Small intestine (tissue), 16 donors: ENCODE measurements at places on chromosomes 2 and 18.

DNA sequence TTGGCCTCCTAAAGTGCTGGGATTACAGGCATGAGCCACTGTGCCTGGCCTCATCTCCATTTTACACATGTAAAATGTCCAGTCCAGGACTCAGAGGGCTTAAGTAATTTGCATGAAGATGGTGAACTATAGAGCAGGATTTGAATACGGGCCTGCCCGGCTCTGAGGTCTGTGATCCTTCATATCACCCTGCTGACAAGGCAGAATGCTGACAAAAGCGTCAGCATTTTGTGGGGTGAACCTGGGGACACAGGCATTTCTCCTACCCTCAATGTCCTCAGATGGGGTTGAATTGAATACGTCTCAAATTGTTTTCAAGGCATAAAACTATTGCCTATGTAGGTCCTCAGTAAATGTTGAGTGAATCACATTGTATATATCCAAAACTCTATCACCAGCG is 57.2 kb upstream of the GATA6 start:
- H3K27me3 ChIP-seq: no peaks in the 10 kb centered on the region
- no peaks in the 10 kb centered on the region for H3K36me3 ChIP-seq
- H3K4me1 ChIP-seq: peaks cover 62% of the 10 kb centered on the region
- H3K4me3 ChIP-seq: no peak overlapping the region

DNA sequence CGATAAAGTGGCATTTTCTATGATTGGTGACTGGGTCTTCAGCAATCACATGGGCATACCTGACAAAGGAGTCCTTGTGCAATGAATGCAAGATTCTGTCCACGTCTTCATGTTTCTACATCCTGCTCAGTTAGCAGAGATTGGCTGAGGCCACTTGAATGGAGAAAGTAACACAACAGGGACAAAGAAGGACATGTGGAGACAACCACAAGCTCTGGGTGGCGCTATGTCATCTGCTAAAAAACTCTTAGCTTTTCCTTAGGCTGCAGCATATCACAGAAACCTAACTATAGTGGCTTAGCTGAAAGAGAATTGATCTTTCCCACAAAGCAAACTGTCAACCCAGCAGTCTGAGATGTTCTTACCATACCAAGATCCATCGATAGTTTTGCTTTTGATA is 1109.7 kb downstream of the SOCS6 start:
- no peaks in the 10 kb centered on the region for H3K4me1 ChIP-seq
- H3K27me3 ChIP-seq: no peaks in the 10 kb centered on the region
- no peaks in the 10 kb centered on the region for H3K36me3 ChIP-seq

- H3K36me3 ChIP-seq: no peaks in the 10 kb centered on the region
- no peak overlapping the region for H3K4me3 ChIP-seq
- no peaks in the 10 kb centered on the region for H3K4me1 ChIP-seq
These were observed 193.2 kb downstream of the LNPK start for GRCh38 chr2:175808858-175809257.

DNA sequence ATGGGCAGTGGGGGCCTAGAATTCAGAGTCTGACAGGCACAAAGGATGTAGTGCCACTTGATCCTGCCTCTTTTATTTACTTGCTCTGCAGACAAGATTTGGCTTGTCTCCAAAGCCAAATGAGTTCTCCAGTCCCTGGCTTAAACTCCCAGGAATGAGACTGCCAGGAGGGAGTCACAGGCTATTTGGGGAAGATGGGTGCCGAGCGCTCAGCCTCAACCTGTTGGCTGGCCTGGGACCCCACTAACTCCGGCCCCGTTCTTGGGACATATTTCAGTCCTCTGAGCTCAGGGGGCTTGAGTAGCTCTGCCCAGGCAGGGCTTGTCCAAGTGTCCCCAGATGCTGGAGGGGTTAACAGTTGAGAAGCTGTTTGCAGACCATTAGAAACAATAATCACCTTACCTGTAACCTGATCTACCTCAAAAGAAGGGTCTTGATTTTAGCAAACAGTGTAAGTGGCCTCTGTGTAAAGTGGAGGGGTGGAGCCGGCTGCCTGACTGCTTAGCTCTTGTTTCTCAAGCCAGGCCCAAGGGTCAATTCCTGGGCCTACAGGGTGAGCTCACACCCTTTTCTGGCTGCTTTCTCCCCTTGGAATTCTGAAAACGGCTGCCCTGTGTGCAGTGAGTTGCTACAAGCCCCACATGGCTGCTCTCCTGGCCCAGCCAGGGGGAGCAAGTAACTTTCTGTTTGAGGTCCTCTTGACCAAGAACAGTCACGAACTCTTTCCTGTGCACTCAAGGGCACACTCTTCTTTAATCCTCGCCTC is 27.1 kb upstream of the FZD5 start:
- H3K4me1 ChIP-seq: peaks cover 2% of the 10 kb centered on the region
- H3K27me3 ChIP-seq: no peaks in the 10 kb centered on the region
- H3K4me3 ChIP-seq: no peak overlapping the region
- peak overlapping the region; percentile 77 for H3K27ac ChIP-seq

GRCh38 chr2:144431998-144432397 is 87.9 kb downstream of the ZEB2 start:
- H3K36me3 ChIP-seq: no peaks in the 10 kb centered on the region
- H3K4me3 ChIP-seq: no peak overlapping the region
- H3K27ac ChIP-seq: no peak overlapping the region
- H3K4me1 ChIP-seq: no peaks in the 10 kb centered on the region
- no peaks in the 10 kb centered on the region for H3K27me3 ChIP-seq
- DNase-seq: no peak

GRCh38 chr18:33616556-33616955 is 38.5 kb downstream of the ASXL3 start:
- H3K27ac ChIP-seq: no peak overlapping the region
- no peaks in the 10 kb centered on the region for H3K4me1 ChIP-seq
- H3K4me3 ChIP-seq: no peak overlapping the region
- no peaks in the 10 kb centered on the region for H3K27me3 ChIP-seq
- H3K36me3 ChIP-seq: no peaks in the 10 kb centered on the region

- H3K27me3 ChIP-seq: no peaks in the 10 kb centered on the region
- no peak for DNase-seq
- H3K4me3 ChIP-seq: no peak overlapping the region
- no peaks in the 10 kb centered on the region for H3K4me1 ChIP-seq
- H3K27ac ChIP-seq: no peak overlapping the region
- H3K36me3 ChIP-seq: no peaks in the 10 kb centered on the region
These were observed 1557.2 kb upstream of the ZEB2 start for GRCh38 chr2:146077156-146077555.

DNA sequence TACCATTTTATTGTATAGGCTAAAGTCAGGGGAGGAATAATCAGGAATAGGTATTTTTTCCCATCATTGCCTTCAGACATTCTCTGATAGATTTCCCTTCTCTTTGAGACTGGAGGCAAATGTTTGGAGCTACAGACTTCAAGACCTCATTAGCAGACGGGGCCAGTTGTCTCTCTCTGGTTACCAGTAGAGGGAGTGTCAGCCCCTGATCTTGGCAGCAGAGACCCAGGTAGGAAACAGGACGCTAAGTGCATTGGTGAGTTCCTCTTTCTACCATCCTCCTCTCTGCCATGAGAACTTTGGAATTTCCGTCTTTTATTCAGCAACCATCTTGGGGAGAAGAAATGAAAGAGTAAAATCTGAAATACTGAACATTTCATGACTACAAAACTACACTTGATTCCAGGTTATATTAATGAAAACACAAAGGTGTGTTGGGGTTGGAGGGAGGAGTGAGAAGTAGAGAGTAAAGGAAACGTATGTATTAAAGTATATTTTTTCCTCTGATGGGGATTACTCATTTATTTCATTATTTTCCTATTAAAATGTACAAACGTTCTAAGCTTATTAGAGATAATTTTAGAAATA is 186.2 kb upstream of the GCFC2 start:
- no peak overlapping the region for H3K4me3 ChIP-seq
- no peaks in the 10 kb centered on the region for H3K4me1 ChIP-seq
- no peaks in the 10 kb centered on the region for H3K36me3 ChIP-seq

GRCh38 chr2:222907790-222908441 is 47.1 kb downstream of the ACSL3 start:
- no peak overlapping the region for H3K27ac ChIP-seq
- no peaks in the 10 kb centered on the region for H3K4me1 ChIP-seq
- peaks cover 12% of the 10 kb centered on the region for H3K36me3 ChIP-seq

DNA sequence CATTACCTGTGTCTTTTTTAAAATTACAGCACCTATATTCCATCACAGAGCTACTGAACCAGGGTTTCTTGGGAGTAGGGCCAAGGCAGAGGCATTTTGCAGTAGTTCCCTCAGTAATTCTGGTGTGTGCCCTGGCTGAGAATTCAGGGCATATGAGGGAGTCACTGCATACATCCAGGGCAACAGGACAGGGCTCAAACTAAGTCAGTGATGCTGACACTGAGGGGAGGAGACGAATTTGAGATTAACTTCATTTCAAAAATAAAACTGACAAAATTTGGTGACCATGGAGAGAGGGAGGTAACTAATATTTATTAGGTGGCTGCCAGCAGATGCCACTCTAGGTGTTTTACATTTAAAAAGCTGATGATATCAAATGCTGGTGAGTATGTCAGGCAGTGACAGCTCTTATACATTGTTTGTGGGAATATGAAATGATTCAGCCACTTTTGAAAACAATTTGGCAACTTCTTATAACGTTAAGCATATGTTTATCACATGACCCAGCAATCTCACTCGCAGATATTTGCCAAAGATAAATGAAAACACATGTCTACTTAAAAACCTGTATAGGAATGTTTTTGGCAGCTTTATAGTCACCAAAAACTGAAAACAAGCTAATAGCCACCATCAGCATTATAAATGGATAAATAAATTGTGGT is 20.3 kb downstream of the STRADB start:
- H3K4me3 ChIP-seq: no peak overlapping the region
- peaks cover 12% of the 10 kb centered on the region for H3K36me3 ChIP-seq
- DNase-seq: no peak
- no peaks in the 10 kb centered on the region for H3K27me3 ChIP-seq
- no peaks in the 10 kb centered on the region for H3K4me1 ChIP-seq
